ENCODE measurements at places on chromosomes 6 and 20. TPM values are rescaled to one million over a fixed set of nuclear protein-coding genes. Genes with fewer than 3 reads are reported as not detected.

OPRL1 gene
- polyA plus RNA-seq, result 1.1 TPM

CST4 gene
- not detected for polyA plus RNA-seq

C4B gene
- polyA plus RNA-seq, result 22.3 TPM

KCNQ2 gene
- polyA plus RNA-seq, result 5.5 TPM

TNNC2 gene
- 0.47 TPM for polyA plus RNA-seq

MBOAT1 gene
- 29.7 TPM for polyA plus RNA-seq

BTNL2 gene
- polyA plus RNA-seq, result 3.4 TPM

KIF6 gene
- polyA plus RNA-seq, result 6.6 TPM

FOXA2 gene
- not detected for polyA plus RNA-seq

LRRN4 gene
- polyA plus RNA-seq, result 12.2 TPM

ENPP4 gene
- 17.8 TPM for polyA plus RNA-seq

NRN1 gene
- 3.6 TPM for polyA plus RNA-seq

TFAP2D gene
- not detected for polyA plus RNA-seq

FAM209B gene
- 0.55 TPM for polyA plus RNA-seq

HMGN3 gene
- polyA plus RNA-seq, result 336 TPM

TSBP1 gene
- polyA plus RNA-seq, result 0.27 TPM

TDRD6 gene
- 3.2 TPM for polyA plus RNA-seq

Data from left kidney (tissue), 8 donors.